ENCODE measurements at places on chromosomes 7 and 10.

- no peak for DNase-seq
Measured at GRCh38 chr10:70672165-70673042, at the start of gene ADAMTS14. Gene ADAMTS14, plus strand, starts transcription at chr10:70672506. Its CDS starts 297 bp downstream, at chr10:70672803.

GRCh38 chr7:142974626-142975025 is 12.5 kb upstream of the KEL start:
- DNase-seq, result no peak

- no peak for DNase-seq
Measured at GRCh38 chr7:18553605-18554003, 58.1 kb downstream of the HDAC9 start.

DNA sequence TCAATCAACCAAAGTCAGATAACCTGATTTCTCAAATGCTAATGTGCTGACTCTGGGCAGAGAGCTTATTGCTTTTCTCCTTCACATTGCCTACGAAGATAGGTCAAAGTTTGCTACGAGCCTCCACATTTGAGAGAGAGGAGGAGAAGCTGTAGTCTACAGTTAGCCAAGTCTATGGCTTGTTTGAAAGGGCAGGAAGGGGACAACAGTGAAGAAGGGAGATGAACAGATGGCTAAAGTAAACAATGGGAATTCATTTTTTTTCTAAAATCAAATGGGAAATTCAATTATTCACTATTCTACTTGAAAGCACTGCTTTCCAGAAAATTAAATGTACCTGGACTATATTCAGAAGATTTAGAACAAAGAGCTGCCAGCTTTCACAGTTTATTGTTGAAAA is 126.7 kb upstream of the C1QL3 start:
- no peak for DNase-seq

- DNase-seq, result no peak
Measured at GRCh38 chr7:6432781-6433180, 15.0 kb downstream of the DAGLB start.

DNA sequence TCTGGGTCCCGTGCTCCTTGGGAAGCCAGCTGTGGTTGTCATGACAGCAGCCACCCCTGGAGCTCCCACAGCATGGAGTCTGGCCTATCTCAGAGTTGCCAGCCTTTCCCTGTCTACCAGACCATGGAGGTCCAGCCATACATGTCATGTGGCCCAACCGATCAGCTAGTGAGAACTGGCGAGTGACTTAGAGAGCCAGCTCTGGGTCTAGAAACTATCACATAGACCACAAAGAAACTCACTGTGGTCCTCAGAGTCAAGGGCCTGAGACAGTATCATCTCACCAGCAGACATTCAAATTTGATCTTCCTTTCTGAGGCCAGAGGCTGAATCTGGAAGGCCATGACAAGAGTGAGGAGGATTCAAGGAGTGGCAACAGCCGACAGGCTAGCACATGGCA is 223.3 kb upstream of the GPR26 start:
- no peak for DNase-seq

GRCh38 chr10:90193240-90193985 is 492.0 kb downstream of the KIF20B start:
- DNase-seq, result no peak

- DNase-seq, result no peak
Measured at GRCh38 chr7:103821092-103821491, 168.4 kb downstream of the RELN start.

GRCh38 chr10:118045837-118046394 is 825 bp downstream of the RAB11FIP2 start:
- peak; percentile 14 for DNase-seq

- DNase-seq, result no peak
Measured at GRCh38 chr7:121557034-121557892, 161.2 kb upstream of the FAM3C start.

- no peak for DNase-seq
Measured at GRCh38 chr10:112689327-112690072, 242.5 kb downstream of the VTI1A start.

DNA sequence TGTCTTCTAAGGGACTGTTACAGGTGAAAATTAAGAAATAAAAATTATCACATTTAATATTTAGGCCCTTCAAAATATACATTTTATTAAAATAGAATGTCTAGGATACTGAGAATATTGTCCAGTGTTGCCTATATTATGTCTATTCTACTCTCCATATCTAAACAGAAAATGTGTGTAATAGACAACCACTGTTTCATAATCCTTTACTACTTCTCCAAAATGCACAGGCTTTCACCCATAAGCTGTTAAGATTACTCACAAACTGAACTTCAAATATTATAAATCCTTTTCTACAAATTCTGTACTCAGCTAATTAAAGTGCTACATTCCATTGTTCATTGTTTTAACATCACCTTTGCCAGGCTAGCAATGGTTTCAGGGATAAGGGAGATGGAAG is 56.7 kb upstream of the TFEC start:
- DNase-seq, result no peak

- no peak for DNase-seq
Measured at GRCh38 chr10:104767745-104768144, 126.7 kb downstream of the SORCS3 start.
